Dermis blood vessel endothelial cell (primary cell): ENCODE measurements at places on chromosomes 1 and 21. TPM values are rescaled to one million over a fixed set of nuclear protein-coding genes. Genes with fewer than 3 reads are reported as not detected.

DNA sequence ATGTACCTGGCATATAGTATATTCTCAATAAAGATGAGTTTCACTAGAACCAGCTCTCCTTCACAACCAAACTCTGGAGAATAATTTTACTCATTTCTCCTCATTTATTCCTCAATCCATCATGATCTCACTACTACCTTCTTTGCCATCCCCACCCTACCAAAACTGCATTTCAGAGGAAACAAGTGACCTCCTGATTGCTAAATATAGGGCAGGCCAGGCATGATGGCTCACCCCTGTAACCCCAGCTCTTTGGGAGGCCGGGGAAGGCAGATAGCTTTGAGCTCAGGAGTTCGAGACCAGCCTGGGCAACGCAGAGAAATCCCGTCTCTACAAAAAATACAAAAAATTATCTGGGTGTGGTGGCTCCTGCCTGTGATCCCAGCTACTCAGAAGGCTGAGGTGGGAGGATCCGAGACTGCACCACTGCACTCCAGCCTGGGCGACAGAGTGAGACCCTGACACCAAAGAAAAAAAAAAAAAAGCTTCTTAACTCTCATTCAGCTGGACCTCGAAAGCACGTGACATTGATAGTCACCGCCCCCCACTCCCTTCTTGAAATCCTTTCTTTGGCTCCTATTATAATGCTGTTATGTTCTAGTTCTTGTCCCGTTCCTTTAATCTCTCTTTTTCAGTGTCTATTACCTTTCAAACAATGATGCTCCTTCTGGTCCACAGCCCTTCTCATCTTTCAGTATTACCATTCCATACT, 2.1 kb downstream of the TESK2 start:
- DNase-seq, result no peak

DNA sequence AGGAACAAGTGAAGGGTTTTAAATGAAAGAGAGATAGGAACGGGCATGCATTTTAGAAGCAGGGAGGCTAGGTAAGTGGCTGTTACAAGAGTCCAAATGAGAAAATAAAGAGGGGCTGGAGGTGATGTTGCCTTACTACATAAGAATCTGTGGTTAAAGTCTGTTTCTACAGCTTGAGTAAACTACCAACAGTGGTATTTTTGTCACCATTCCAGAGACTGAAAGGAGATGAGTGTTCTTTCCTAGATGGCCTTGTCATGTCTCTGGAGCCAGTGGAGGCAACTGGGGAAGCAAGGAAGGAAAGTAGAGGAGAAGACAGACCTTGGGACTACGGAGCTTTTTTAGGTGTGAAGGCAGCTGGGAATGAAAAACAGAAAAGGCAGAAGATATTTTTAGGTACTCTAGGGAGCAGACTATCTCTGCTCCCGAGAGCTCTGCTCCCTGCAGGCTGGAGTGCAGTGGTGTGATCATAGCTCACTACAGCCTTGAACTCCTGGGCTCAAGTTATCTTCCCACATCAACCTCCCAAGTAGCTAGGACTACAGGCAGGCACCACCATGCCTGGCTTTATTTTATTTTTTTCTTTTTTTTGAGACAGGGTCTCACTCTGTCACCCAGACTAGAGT, 12.2 kb downstream of the HDAC1 start:
- DNase-seq, result no peak

DNA sequence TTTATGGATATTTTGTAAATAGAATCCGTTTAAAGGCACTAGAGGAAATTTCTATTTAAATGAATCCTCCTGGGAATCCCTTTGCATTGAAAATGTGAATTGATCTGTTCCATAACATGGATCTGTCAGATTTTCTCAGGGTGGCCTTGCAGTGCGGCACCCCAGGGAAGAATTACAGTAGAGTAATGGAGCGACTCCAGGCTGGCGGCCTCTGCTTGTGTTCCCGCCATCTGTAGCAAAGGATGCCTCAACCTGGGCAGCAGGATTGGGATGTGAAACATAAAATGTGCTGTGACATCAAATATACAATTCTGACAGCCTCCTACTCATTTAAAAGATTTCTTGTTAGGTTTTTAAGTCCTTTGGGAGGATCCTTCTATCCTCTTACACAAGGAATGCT, 115.9 kb downstream of the RHOU start:
- no peak for DNase-seq

GRCh38 chr1:165424454-165425216, 20.3 kb downstream of the RXRG start:
- DNase-seq, result no peak

Gene TNFSF4
- total RNA-seq, result 2.7 TPM in 2 replicates
